RPMI8226 (cell line): ENCODE measurements at places on chromosomes 5 and 9.

- DNase-seq = no peak
Measured at GRCh38 chr5:4924577-4924976, 215.6 kb upstream of the ADAMTS16 start.

DNA sequence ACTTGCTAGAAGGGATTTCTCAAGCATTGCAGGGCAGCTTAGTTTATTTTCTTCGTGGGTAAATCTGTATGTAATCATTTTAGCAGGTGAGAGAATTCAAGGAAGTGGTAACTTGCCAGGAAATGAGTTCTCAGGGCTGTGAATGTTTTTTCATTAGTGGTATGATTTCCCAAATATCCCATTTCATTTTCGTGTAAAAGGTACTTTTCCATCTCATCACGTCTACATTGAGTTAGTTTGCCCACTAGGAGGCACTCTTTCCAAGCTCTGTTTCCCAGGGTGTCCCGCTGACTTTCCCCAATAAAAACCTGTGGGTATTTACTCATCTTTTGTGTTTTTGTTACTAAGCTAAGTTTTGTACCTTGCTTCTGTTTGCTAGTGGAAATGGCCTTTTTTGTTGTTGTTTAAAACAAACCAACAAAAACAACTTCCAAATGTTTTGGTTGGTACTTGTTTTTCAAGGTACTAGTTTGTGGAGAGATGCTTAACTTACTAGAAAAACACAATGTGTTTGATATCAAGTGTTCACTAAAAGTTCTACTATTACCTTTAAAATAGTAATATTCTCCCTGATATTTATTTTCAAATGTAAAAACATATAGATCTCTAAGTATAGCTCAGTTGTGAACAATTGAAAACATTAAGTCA lies 373.6 kb downstream of the ADGRV1 start:
- DNase-seq = peak; percentile 46

GRCh38 chr9:105141146-105141975 lies 103.1 kb upstream of the SLC44A1 start:
- peak; percentile 59 for DNase-seq

DNA sequence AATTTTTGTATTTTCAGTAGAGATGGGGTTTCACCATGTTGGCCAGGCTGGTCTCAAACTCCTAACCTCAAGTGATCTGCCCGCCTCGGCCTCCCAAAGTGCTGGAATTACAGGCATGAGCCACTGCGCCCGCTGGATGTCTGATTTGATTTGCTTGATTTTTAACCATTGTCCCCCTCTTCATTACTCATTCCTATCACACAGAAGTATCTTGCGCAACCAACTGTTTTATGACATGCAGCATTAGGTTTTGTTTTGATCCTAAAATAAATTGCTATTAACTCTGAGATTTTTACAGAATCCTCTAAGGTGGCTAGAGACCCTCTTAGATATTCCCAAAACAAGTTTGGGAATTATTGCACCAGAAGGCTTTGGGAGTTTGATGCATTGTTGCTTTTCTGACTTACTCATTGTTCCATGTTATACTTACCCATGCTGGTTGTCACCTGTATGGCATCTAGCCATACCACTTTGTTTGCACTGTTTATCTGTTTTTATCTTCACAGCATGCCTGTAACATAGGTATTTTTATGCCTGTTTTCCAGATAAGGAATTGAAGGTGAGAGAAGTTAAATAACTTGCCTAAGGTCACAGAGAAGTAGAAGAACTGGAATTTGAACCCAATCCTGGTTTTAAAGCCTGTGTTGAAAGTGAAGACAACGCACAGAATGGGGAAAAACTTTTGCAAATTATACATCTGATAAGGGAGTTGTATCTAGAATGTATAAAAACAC lies 35.9 kb upstream of the PWWP2A start:
- no peak for DNase-seq

DNA sequence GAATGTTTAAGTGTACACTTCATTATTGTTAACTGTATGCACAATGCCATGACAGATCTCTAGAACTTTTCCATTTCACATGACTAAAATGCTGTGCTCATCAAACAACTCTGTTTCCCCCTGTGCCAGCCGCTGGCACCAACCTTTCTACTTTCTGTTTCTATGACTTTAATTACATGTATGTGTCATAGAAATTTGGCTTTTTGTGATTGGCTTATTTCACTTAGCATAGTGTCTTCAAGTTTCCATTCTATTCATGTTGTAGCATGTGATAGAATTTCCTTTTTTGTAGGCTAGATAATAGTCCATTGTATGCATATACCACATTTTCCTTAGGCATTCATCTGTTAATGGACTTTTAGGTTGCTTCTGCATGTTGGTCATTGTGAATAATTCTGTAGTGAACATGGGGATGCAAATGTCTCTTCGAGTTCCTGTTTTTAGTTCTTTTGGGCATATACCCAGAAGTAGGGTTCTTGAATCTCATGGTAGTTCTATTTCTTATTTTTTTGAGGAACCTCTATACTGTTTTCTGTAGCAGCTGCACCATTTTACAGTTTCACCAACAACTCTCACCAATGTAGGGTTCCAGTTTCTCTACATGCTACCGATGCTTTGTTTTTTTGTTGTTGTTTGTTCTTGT lies 184.4 kb upstream of the DMRT1 start:
- DNase-seq = no peak
